ENCODE measurements at places on chromosomes 6 and 20.

GRCh38 chr20:4767084-4767483, 45.4 kb downstream of the PRND start:
- DNase-seq: no peak

DNA sequence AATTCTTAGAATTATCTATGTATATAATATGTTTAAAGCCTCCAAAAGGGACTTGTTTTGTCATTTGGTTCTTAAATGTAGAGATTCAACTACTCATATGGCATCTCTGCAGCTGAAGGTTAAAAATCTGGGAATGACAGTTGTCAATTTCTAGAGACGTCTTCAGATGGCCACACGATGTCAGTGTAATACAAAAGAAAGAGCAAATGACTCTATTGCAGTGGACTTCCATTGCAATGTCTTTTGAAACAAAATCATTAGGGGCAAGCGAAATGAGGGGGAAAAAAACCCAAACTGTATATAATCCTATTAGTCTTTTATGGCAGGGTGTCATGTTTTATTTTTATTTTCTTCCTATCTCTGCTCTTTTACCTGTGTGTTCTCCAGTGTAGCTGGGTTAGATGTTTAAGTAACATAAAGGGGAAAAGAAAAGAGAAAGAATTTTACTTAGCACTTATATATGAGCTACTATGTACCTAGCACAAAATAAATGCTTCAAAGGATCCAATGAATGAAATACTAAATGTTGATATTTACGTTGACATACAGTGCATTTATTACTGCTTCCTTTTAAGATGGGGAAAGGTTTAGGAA, 26.2 kb downstream of the CCN2 start:
- DNase-seq: peak; percentile 34

- no peak for DNase-seq
These were observed 117.3 kb downstream of the BCKDHB start for GRCh38 chr6:80223743-80224212.

DNA sequence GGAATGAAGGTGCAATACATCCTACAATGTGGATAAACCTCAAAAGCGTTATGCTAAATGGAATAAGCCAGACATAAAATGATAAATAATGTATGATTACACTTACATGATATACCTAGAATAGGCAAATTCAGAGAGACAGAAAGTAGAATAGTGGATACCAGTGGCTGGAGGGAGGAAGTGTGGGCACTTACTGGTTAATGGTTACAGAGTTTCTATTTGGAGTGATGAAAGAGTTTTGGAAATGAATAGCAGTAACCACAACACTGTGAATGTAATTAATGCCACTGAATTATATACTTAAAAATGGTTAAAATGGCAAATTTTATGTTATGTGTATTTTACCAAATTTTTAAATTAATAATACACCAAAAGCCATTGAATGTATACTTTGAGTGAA, 71.4 kb upstream of the CST7 start:
- no peak for DNase-seq

DNA sequence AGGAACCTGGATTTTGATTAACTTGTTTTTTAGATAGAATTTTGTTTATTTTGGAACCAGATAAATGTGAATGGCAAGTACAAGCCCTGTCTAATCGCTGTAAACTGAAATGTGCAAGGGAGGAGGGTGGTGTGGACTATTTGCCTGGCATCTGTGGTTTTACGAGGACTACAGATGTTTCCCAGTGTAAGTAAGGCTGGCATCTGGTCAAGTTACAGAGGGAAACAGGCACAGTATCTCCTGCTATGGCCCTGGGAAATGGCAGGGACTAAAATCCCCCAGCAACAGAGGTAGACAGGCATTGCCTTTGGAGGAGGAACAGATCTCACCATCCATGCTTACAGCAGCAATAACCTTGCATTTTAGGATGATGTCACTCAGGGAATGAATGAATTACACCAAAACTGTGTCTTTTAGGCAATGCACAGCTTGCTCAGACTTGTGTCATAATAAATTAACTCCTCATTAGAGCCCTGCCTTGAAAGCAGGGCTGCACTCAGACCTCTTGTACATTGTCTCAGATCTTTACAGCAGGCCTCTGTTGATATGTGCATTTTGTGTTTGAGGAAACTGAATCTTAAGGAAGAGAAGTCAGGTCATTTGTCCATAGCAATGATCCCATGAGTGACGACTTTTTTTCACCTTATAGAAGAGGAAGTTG, 96.2 kb downstream of the TCP11 start:
- DNase-seq: no peak

DNA sequence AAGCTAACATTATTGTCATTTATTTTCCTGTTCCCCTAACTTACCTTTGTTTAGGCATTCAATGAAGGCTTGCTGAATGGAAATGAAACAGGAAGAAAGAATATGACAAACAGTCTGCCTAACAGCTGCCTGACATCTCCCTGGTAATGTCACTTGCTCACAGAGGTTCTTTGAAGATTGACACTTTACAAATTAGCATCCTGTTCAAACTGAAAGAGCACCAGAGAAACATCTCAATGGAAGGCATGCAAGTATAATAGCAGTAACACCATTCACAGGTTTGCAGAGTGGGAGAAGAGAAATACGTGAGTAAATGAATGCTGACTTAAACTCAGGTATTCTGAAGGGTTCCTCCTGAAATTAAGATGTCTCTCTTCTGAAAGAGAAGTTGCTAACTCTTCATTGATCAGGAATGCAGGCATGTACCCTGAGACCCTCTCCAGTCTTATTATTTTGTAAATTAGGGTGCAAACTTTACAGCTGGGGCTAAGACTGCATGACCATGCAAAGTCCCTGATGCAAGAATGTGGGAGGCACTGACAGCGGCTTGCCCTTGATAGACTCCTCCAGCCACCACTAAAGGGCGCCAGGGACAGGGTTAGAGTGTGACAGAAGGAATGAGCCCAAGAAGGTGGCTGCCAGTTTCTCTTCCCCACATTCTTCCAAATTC, 1.3 kb upstream of the SMLR1 start:
- no peak for DNase-seq

DNA sequence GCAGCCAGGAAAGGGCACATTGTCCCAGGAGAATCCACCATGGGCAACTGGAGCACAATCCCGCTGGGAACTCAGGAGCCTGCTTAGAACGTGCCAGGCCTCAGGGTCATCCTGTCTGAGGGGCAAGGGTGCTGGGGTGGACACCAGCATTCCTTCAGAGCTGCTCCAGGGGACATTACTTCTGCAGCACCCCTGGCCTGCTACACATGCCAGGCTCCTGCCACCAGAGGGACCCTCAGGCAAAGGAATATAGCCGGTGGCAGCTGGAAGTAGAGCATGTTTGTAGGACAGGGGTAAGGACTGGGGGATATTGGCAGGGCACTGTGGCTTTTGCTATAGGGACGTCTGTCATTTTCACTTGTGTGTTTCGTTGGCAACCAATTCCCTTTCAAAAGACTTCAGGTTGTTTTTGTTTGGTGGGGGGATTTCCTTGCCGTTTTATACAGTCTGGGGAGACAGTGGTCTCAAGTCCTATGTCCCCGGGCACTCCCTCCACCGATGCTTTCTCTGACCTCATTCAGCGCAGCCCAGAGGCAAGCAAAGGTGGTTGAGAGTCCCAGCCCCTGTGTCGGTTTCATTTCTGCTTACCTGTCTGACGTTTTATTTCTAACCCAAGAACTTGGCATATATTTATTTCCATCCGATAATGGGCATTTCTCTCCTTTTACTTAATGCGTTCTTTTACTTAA, 130.8 kb downstream of the JPH2 start:
- peak; percentile 41 for DNase-seq

- no peak for DNase-seq
These were observed 2.8 kb downstream of the CCN5 start for GRCh38 chr20:44717986-44718385.

DNA sequence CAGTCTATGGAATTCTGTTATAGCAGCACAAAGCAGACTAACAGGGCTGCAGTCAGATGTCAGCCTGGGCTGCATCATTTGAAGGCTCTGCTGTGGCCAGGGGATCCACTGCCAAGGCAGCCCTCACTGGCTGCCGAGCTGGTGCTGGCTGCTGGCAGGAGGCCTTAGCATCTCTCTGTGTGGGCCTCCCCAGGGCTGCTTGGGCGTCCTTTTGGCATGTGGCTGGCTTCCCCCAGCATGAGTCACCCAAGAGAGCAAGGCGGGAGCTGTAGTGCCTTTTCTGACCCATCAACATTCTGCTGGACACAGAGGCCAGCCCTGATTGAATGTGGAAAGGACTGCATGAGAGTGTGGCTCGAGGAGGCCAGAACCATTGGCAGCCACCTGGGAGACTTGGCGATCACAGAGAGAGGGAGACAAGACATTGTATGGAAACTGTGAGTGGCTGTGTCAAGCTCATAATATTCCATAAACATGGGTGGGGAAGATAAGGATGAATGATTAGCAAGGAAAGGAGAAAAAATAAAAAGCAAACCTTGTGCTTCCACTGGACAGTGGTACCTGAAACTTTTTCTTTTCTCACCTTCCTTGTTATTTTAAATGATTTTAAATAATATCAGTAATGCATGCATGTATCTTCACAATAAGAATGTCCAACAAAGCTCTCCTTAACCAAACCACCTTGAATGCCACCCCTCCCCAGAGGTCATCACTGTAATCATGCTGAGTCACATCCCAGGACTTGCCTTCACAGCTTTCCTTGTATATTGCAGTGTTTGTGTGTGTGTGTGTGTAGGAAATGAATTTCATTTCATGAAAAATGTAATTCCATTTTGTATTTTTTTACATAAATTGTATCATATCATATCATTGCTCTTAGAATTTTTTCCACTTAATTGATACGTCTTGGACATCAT, 55.0 kb upstream of the VSX1 start:
- peak; percentile 67 for DNase-seq

DNA sequence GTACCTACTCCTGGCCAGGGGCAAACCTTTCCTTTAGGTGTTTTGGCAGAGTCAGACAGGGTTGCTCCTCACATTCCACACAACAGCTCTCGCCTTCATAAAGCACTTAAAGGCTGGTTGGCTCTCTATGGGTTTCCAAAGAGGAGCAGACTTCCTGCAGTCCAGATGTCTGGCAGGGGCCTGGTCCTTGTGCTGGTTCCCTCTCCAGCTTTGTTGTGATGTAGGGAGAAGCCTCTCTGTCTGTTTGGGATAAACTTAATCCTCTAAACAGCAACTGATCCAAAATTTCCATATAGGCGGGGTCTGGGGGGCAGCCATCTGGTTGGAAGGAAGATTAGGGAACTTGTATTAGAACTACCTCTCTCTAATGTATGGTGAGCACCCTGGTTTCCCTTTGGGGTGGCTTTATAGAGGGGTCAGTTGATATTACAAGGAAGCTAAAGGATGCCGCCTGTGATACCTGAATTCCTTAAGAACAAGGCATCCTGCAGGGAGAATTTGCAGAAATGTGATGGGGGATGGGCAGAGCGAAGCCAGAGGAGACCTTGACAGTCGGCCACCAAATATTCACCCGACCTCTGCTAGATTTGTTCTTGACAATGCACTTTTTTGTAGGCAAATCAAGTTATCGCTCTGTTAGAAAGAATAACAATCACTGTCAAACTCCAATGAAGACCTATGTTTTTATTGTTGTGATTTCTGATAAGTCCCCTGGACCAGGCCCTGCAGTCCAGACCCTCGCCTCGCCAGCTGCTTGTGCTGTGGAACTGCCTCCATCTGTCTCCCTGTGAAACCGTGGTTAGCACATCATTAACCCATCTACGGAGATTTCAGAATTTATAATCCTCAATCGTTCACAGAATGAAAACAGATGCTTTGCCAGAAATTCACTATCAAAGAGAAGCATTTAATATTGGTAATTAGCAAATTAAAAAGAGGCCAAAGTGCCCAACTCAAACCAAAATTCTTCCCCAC, 94.0 kb upstream of the RALGAPA2 start:
- no peak for DNase-seq

- no peak for DNase-seq
These were observed 48.1 kb upstream of the CTAGE9 start for GRCh38 chr6:131758920-131759319.

- DNase-seq: no peak
These were observed 255.4 kb downstream of the ATXN1 start for GRCh38 chr6:16505711-16506357.

- DNase-seq: no peak
These were observed 8.6 kb downstream of the SNPH start for GRCh38 chr20:1274485-1275311.

DNA sequence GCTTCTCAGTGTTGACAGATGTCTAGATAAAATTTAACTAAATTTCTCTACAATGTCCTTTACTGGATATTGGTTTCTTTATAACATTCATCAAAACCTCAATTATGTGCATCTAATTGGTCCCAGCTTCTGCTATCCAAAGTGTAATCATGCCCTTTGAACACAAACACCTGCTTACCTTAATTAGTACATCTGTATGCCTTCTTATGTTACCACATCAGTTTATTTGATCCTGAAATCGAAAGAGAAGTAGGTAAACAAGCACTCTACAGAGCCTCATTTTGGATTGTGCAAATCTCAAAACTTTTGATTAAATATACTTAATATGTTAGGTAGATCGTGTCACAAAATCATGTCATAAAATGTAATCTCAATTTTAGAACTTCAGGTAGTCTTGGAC, 36.5 kb downstream of the TAB2 start:
- no peak for DNase-seq

GRCh38 chr20:37406010-37406998, 60.4 kb downstream of the SRC start:
- DNase-seq: peak; percentile 89

DNA sequence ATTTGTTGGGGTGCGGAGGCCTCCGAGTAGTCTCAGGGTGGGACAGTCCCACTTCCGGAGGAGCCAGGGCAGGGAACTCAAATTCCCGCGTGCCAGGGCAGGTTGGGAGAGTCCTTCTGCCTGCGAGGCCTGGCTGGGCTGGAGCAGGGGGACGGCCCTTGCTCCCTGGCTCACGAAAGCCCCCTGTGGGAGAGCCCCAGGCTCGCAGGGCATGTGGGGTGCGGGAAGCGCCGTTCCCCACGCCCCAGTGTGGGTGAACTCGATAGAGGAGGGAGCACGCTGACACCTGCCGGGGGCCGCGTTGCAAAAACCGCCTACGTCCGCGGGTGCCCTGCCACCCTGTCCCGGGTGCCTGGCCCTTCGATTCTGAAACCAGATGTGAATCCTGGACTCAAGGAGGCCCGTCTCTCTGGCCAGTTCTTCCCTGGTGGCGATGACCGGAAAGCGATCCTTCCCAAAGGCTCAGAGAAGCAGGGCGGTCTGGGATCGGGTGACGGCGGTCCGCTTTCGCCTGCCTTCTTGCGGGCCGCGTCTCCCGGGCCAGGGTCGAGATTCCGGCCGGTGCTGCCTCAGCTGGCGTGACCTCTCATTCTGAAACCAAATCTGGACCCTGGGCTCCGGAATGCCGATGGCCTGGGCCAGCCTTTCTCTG, 1846.5 kb upstream of the DEFB115 start:
- DNase-seq: no peak

- DNase-seq: no peak
These were observed 76.8 kb upstream of the ARMC2 start for GRCh38 chr6:108771421-108771820.

- peak; percentile 1 for DNase-seq
These were observed 110.9 kb downstream of the SMLR1 start for GRCh38 chr6:130937942-130938604.

- no peak for DNase-seq
These were observed 17.4 kb upstream of the SLCO4A1 start for GRCh38 chr20:62624719-62625453.

DNA sequence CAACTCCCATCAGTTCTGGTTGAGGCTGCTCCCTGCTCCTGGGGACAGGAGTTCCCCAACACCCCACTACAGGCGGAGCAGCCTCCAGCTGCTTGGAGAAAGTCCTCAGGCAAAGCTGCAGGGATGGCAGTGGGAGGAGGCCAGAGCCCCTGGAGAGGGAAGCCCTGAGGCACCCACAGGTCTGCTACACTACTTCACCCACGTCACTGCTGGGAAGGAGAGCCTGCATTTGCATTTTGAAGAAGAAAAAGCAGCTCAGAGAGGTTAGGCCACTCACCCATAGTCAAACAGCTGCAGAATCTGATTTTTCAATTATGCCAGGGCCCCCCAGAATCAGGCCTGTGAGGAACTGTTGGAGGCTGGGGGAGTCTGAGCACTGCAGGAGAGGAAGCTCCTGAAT, 17.2 kb downstream of the BFSP1 start:
- no peak for DNase-seq

Measured in RWPE1 (cell line).